ENCODE measurements at places on chromosomes 6 and 20.

- no peak for DNase-seq
Measured at GRCh38 chr6:126312013-126312665, 27.8 kb upstream of the CENPW start.

DNA sequence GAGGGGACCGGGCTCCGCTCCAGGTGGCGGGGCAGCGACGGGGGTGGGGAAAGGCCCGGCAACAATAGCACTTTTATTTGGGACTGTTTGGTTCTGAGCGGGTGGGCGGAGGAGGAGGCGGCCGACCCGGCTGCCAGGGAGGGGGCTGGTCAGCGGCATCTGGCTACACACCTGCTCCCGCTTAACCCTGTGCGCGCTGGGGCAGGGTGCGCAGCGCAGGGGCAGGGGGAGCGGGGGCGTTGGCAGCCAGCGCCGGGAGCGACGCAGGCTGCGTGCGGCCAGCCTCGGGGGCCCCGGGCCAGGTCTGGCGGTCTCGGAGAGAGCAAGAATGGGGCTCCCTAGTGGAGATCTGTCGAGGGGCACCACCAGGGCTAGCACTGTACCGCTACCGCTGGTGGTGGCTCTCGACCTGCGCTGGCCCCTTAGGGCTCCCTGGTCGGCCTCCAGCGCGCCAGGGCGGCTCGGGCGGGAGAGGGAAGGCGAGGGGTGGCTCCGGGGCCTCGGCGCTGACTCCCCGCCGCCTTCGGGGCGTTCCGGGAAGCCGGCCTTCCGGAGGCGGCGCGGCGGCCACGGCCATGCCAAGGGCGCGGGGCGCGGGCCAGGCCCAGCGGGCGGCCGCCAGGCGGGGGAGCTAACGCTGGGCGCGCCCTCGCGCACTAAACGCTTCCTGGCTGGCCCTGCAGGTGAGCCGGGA is 92.4 kb downstream of the NCR2 start:
- peak; percentile 56 for DNase-seq

DNA sequence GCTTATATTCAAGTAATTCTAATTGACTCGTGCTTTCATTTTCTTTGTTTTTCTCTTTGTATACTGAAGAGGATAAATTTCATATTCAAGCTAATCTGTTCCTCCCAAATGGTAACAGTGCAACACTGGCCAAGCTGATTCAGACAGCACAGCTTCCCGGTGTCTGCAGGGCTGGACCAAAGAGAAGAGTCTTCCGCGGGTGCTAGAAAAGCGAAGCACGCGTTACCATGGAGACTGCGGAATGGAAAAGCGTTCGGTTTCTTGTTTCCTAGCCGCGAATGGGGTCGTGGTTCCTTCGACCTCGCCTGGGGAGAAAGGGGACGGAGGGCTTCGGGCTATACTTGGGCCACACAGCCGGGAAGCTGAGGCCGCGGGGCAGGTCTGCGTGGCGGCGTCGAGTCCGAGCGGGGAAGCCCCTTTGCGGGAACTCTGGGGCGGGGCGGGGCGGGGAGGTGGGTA is 6.2 kb upstream of the ZNF311 start:
- peak; percentile 19 for DNase-seq

DNA sequence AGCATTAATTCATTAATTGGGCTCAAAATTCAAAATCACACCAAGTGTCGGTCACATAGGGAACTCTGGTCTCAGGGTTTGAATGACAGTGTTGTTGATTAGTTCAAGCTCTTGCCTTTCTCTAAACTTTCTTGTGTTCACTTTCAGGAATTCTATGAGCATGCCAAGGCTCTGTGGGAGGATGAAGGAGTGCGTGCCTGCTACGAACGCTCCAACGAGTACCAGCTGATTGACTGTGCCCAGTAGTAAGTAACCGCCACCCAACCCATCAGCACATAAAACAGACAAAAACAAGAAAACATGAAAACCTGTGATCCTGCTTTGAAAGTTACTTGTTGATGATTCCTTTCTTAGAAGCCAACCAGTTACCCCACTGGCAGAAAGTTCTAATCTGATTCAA is 52.7 kb downstream of the GNAS start:
- no peak for DNase-seq

GRCh38 chr20:348972-349841 is 2.3 kb downstream of the NRSN2 start:
- DNase-seq, result no peak

GRCh38 chr6:123402052-123402451 is 234.7 kb downstream of the TRDN start:
- DNase-seq, result no peak
